ENCODE measurements at places on chromosomes 1 and 21. TPM values are rescaled to one million over a fixed set of nuclear protein-coding genes. Genes with fewer than 3 reads are reported as not detected.

Gene AKR7A2
- 49.5 TPM for total RNA-seq

Gene TFAP2E
- 0.54 TPM for total RNA-seq

Gene HSD3B2
- not detected for total RNA-seq

Gene RGS18
- not detected for total RNA-seq

Gene AGT
- total RNA-seq, result 0.13 TPM

Gene SMIM11
- 5.0 TPM for total RNA-seq
